ENCODE measurements at places on chromosomes 1 and 21.

DNA sequence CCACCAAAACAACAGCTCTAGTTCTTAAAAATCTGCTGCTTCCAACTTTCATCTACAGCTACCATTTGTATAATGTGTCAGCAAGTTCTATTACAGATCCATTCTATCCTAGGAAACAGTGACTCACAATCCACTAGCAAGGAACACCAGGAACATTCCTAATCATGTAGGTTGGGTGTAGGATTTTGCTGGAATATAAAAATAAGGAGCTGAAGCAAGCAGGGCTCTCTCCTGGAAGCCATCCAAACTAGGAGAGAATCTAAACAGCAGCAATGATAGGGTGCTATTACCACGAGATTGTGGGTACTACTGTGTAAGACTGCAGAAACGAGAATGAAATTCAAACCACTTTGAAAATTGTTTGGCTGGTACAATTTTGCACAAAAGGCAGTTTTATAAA lies 135.0 kb downstream of the PTPN14 start:
- no peak for DNase-seq

DNA sequence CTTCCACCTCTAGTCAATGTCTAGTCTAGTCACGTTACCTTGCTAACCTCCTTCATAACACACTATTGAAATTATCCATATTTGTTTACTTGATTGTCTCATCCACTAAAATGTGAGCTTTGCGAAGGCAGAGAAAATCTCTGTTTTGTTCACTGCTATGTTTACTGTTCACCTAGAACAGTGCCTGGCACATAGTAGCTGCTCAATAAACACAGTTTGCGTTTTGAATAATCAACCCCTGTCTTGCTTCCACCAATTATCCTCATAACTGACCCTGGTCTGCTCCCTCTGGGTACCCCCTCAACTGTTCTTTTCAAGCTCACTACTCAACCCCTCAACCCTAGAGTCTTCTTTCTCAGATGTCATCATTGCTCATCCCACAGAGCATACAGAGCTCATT lies 36.5 kb upstream of the NGF start:
- DNase-seq, result no peak

DNA sequence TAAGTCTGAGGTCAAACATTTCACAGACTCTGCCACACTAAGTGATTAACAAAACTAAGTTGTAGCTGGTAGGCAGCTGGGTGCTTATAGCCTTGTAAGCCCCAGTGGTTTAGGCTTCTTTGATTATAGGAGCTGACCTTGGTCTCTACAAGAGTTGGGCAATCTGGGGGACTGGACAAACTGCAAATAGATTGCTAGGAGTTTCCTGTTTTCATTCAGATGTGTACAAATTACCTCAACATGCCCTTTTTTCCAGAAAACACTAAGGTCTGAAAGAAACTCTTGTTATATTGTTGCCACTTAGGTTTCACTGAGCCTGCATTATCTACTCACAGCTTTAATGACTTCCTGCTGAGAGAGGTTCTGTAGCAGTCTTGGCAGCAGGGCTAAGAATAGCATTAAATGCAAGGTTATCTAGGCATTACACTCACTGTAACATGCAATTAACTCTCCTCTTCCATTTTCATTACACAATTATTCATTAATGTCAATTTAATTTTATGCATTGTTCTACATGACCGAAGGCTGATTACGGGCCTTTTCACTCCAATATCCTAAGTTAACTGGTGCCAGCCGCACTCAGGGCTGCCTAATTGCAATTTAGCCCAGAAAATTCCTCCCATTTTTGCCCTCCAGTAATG lies 314.0 kb downstream of the LMO4 start:
- no peak for DNase-seq

- DNase-seq, result no peak
Measured at GRCh38 chr1:110069404-110070281, 829 bp downstream of the ALX3 start.

DNA sequence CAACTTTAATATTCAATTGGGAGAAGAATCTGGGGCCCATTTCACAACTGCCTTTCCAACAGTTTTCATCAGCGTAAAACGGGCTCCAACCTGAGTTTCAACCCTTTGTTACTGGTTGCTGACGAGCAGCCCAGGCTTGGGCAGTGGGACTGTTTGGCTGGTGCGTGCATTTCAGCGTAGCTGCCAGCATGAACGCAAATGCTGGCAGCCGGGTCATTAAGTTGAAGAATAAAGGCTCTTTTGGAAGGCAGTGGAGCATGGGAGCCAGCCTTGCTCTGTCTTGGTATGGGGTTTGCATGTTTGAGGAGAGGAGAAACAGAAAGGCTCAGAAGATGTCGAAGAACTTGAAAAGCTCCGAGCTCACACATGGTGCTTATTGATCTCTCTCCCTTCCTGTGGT lies 40.7 kb downstream of the WDR3 start:
- no peak for DNase-seq

GRCh38 chr1:162629651-162630050 lies 2.6 kb upstream of the DDR2 start:
- no peak for DNase-seq

Data from stimulated activated CD4-positive, alpha-beta T cell treated with anti-CD3 and anti-CD28 coated beads, Interleukin-4, amount 100 ng/mL, for 4 hours (primary cell).